ENCODE measurements at places on chromosomes 2 and 18. TPM values are rescaled to one million over a fixed set of nuclear protein-coding genes. Genes with fewer than 3 reads are reported as not detected.

The TUBB8B gene
- 0.45 TPM for polyA plus RNA-seq

The PCARE gene
- polyA plus RNA-seq = 1.3 TPM

- no peak for DNase-seq
These were observed 27.4 kb upstream of the MCM6 start for GRCh38 chr2:135903650-135904049.

DNA sequence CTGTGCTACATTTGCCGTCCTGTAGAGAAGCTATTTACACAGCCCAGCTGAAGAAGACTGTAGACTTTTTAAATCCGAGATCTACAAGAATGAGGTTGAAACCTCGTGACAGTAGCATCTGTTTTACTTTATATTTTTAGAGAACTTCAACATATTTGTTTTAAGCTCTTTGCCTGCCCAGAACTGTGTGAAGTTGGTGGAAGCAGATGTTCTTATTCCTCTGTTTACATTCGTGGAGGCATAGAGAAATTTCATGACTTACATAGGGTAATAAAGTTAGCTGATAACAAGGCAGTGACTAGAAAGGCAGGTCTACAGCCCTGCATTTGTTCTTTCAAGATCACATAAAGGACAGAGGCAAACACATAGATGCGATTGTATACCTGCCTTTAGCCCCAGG is 47.0 kb upstream of the MAP3K20 start:
- no peak for DNase-seq

Data from kidney (tissue), 22 donors.